ENCODE measurements at places on chromosomes 1 and 21.

GRCh38 chr21:40471103-40471502, 375.9 kb downstream of the DSCAM start:
- ATAC-seq: no peak

DNA sequence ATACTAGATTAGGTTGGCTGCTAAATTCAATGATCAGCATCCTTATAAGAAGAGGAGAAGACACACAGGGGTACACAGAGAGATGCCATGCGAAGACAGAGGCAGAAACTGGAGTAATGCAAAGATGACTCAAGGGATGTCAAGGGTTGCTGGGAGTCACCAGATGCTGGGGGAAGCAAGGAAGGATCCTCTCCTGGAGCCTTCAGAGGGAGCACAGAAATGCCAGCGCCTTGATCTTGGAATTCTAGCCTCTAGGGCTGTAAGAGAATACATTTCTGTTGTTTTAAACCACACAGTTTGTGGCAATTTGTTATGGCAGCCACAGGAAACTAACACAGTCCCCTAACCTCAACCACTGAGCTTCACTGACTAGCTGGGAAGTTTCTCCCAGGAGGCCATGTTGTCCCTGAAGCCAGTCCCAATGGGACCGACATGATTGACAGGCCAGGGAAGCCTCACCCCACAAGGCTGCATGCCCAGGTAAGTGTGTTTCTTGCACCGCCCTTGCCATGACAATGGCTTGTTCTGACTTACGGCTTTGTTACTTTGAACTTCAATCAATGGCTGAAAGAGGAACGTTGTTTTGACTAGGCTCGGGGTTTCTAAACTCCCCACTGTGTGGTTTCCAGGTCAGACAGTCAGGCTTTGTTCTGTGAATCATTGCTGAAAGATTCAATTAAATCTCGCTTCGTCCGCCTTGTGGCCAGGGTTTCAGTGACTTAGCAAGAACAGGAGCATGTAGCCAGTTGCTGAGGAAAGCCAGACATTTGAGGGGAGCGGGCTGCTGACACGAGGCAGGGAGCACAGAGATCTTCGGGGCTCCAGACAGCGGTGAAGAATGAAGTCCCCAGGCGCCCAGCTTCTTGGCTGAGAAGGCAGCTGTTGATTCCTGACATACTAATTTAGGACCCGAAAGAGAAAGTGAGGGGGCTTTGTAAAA, 62.3 kb downstream of the RUNX1 start:
- peak; percentile 30 for ATAC-seq

GRCh38 chr1:219296430-219297355, 123.0 kb downstream of the LYPLAL1 start:
- no peak for ATAC-seq

GRCh38 chr1:77830946-77831345, 51.5 kb downstream of the MIGA1 start:
- ATAC-seq: no peak

- no peak for ATAC-seq
Measured at GRCh38 chr1:112342558-112342957, 53.5 kb upstream of the CTTNBP2NL start.

DNA sequence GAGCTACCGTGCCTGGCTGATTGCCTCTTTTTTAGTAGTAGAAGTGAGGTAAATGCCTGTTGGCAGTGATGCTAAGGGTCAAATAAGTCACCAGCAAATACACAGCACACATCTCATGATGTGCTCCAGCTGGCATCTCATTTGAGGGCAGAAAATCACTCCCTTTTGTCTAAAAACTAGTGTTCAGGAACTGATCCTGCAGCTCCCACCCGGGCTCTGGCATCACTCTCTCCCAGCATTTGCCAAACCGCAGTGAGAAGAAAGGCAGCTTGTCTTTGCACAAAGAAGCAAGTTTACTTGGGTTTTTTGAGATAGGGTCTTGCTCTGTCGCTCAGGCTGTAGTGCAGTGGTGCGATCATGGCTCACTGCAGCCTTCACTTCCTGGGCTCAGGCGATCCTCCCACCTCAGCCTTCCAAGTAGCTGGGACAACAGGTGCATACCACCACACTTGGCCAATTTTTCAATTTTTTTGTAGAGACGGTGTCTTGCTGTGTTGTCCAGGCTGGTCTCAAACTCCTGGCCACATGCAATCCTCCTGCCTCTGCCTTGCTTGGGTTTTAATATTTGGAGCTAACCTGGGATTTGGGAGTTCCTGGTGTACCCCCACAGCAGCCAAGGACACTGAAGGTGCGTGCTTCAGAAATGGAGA, 4.1 kb downstream of the RBP7 start:
- ATAC-seq: no peak

DNA sequence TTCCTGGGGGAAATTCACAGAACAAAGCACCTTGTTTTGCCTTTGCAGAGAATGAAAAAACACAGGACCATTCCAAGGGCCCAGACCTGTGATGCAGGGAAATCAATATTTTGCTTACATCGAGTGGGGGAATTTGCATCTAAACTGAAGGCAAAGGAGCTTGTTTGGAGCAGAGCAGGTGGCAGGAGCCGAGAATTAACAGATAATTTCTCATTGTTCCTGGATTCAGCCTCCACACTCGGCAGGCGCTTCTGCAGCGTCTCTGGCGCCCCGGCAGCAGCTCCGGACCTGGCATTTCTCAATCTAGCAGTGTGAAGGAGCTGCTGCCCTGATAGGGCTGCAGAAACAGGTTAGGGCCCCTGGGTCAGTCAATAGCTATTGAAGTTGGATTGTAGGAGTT, 2.0 kb upstream of the SYT6 start:
- no peak for ATAC-seq

- ATAC-seq: no peak
Measured at GRCh38 chr1:48405400-48405799, 66.6 kb downstream of the SPATA6 start.

- no peak for ATAC-seq
Measured at GRCh38 chr1:29527314-29528004, 291.1 kb downstream of the PTPRU start.

DNA sequence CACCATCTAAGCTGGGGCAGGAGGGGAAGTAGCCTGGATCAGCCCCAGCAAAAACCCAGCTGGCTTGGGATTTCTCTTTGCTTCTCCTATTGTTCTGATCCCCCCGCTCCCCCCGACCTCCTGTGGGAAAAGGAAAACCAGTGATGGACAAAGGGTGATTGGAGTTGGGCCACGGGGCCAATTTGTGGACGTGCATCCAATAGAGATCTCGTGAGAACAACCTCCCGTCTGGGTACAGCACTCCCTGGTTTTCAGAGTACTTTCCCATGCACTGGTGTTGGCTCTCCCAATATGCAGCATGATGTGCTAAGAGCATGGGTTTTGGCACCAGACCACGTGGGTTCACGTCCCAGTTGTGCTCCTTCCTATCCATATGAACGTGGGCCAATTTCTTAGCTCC, 9.0 kb downstream of the BLACAT1 start:
- ATAC-seq: no peak

GRCh38 chr1:208724079-208724478, 479.9 kb upstream of the PLXNA2 start:
- ATAC-seq: no peak

DNA sequence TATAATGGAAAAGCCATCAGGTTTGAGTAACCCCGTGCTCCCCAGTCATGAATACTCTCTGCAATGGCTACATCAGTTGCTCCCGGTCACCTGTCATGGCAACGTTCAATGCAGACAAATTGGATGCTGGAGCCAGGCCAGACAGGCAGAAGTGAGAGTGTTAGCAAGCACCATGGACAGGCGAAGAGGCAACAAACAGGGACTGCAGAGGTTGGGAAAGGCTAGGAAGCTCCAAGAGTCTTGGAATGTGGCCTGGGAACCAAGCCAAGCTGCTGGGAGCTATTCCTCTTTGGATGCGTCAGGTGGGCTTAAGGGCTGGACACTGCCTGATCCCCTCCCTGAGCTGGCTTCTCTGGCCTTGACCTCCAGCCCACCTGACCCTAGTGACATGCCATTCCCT, 102.9 kb downstream of the ACTL8 start:
- ATAC-seq: no peak

GRCh38 chr1:111274653-111275052, 16.0 kb upstream of the CHIA start:
- ATAC-seq: no peak

- ATAC-seq: no peak
Measured at GRCh38 chr1:180053594-180054567, 99.3 kb downstream of the CEP350 start.

DNA sequence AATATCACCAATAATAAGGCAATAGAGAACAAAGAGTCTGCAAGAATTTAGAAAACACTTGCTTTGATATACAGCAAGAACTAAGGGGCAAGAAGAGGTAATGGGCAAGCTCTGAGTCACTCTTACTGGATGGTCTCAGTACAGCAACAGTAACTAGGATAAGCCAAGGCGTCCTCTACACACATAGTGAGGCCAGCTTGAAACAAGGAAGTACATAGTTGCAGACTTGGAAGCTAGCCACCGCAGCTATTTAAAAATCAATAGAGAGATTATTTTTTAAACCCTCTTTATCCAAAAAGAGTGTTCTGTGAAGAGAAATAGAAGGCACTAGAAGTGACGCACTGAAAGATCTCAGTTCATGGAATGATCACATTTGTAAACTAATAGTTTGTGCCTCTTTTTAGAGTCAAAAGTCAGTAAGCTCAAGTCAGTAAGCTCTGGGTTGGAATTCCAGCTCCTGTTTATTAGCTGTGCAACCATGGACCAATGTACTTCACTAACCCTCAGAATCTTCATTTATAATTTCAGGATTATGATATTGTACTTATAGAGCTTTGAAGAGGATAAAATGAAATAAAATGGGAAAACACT, 118.6 kb downstream of the AKT3 start:
- ATAC-seq: no peak

DNA sequence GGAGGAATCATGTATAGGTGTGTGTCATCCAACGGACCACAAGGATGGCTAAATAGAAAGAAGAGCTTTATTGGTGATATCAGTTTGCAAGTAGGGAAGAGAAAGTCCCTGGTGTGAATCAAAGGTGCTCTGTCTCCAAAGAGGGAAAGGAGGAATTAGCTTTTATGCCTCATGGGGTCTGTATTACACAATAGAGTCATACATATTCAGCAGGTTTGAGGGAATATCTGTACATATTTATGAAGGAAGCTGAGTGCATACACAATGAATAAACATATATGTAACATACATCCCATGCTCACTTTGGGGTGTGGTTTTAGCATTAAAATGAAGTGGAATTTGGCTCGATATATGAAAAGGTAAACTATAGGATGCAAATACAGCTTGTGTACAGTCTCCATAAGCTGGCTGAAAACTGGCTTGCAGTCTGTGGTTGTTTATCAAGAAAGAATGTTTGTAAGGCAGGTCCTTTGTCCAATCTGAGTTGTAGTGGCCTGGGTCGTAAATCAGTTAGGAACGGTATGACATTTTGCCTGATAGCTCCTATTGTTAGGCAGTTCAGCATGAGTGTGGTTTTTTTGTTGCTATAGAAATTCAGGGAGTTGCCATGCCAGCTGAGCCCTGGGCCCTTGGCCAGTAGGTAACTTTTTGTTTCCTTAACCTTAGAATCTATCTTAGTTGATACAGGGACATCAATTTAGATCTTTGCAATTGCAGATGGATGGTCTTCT, 198.0 kb upstream of the ZP4 start:
- no peak for ATAC-seq

- no peak for ATAC-seq
Measured at GRCh38 chr1:21749109-21749508, 33.8 kb downstream of the USP48 start.

DNA sequence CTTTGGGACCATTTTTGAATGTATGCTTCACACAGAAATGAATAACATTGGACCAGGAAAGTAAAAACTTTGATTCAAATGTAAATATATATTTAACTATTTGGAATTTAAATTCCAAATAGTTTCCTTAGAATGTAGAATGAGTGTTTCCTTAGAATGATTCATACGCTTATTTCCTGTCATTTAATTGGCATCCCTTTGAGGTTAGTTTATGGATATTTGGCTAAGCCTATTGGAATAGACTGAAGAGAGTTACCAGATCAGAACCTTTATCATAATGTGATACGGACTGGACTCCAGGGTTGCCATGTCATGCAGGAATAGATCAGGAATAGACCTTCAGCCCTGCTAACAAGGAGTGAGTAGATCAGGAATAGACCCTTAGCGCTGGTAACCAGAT, 133.1 kb downstream of the TNNI3K start:
- ATAC-seq: no peak

DNA sequence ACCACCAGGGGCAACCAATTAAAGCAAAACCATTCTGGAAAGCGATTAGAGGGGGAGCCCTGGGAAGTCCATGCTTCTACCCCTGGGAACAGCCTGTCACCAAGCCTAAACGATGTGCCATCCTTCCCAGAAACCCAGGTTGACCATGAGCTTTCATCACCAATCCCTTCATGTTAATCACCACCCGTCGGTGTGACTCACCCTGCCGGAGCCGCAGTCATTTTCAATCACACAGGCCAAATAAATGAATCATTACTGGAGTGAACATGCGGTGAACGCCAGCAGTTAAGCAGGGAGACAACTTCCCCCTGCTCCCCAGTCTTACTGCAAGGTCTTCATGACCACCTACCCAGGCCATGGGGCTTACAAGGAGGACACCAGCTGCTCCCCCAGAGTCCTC, 308.8 kb downstream of the AJAP1 start:
- no peak for ATAC-seq

DNA sequence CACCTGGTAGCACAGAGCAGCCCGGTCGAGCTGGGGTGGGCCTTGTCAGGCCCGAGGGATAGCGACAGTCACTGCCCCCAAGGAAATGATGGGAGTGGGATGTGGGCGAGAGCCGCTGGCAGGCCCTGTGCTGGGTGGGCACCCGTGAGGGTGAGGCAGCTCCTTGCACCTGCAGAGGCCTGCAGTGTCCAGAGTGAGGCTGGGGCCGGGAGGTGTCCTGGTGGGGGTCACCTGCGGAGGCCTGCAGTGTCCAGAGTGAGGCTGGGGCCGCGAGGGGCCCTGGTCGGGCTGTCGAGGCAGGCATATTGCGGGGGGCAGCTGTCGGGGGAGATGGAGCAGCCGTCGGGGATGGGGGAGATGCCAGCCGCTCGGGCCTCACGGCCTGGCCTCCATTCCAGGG, 49.5 kb downstream of the SLC19A1 start:
- no peak for ATAC-seq

DNA sequence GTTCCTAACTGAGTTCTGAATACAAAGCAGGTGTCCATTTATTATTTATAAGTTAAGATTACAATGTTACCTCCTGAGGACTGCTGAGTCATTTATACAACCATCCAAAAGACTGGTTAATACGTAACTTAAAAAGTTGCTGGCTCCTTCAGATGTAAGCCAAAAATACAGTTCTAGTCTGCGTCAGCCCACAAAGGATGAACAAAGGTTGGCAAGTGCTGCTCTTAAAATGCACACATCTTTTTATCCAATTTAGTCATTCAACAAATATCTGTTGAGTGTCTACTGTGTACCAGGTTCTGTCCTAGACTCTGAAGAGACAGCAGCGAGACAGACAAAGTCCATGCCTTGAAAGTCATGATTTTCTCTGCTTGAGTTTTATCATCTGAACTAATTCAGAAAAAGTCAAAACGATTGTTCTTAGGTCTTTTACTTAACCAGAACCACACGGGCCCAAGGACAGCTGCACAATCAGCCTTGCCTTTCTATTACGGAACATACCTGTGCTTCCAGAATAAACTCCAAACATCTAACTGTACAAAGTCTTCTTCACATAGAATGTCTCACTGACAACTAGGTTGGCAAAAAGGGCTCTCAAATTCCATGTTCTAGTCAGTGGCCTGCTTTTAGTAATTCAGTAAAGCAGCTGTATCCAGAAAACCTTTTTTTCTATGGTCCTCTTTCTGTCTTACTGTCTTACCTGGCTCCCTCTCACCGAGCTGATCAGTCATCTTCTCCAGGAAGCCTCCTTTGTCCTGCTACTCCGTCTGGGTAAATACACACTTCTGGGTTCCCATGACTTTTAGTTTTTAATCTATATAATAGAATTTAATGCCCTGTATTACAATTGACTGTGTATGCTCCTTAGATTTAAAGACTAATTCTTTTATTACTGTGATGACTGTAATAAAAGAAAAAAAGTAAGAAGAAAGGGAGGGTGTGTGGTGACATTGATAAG, 15.5 kb upstream of the CNN3 start:
- ATAC-seq: no peak
